ENCODE measurements at places on chromosomes 3 and 15.

GRCh38 chr15:40891810-40892446 is 2.3 kb upstream of the VPS18 start:
- no peak for DNase-seq

DNA sequence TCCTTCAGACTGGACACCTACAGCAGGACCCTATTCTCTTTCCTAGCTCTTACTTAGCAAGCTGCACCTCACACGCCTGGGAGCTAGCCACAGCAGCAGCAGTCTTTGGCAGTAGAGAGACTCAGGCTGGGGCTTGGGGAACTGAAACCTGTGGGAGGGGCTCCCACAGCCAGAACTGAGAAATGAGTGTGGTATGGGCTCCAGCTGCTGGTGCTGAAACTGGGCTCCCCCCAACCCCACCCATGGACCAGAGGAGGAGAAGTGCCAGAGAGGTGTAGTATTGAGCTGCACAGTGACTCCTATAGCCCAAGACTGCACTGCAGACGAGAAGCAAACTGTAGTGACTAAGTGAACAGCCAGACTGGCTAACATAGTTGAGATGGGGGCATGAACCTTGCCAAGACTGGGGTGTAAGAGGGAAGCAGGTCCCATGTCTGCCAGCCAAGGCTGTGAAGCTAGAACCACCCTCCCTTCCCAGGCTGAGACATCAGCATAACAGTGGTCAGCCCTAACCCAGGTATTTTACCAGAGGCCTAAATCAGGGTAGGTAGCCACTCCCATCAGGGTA is 62.5 kb downstream of the MYO5A start:
- DNase-seq, result no peak

- DNase-seq, result no peak
Observed at GRCh38 chr15:40204100-40204499, 34.8 kb upstream of the PAK6 start.

DNA sequence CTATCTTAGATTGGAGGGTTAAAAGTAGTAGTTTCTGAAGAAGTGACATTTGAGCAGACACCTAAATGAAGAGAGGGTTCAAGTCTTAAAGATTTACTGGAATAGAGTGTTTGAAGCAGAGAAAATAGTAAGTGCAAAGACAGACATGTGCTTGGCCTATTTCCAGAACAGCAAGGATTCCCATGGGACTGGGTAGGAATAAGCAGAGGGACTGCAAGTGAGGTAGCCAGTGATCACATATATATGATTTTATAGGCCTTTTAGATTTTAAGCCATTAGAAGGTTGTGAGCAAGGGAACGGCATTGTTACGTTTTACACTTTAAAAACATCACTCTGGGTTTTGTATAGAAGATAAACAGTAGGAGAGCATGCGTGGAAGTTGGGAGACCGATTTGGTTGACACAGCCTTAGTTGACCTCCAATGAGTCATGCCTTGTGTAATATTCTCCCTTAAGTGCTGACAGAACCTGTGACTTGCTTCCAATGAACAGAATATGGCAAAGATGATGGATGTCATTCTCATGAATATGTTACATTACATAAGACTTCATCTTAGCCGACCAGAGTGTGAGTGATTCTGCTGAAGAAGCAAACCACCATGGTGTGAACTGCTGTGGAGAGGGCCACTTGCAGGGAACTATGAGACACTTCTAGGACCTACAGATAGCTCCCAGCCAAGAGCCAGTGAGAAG is 37.1 kb upstream of the SLC4A7 start:
- DNase-seq, result no peak

DNA sequence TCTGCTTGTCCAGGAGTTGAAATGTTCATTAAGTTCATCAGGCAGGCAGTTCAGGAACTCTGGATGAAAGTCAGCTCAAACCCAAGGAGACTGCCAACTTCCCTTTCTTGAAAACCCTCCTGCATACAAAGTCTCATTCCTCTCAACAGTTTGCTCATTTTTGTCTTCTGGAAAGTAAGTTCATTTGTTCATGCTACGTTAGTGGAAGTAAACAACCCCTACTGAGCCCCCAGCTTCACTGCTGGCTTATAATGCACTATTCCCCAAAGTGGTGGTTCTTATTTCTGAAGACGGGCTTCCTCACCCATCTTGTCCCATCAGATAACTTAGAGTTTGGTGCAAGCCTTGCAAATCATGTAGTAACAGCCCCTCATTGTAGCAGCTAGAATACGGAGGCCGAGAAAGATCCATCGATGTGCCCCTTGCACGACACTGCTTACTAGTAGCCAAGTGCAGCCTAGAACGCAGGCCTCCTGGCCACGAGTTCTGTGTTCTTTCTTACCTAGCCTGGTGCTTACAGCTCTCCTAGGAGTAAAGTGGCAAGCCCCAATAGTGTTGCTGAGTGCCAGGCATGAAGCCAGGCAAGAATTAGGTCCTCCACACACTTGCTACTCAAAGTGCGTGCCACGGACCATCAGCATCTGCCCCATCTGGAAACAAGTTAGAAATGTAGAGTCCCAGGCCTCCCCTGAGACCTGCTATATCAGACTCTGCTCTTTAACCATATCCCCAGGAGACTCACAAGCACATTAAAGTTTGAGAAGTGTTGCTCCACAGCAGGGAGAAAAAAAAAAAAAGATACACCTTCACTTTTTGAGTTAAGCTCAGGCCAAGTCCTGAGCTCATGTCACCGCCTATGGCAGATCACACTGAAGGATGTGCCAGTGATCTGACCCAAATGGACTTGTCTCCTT is 82.5 kb downstream of the RFTN1 start:
- DNase-seq, result no peak

DNA sequence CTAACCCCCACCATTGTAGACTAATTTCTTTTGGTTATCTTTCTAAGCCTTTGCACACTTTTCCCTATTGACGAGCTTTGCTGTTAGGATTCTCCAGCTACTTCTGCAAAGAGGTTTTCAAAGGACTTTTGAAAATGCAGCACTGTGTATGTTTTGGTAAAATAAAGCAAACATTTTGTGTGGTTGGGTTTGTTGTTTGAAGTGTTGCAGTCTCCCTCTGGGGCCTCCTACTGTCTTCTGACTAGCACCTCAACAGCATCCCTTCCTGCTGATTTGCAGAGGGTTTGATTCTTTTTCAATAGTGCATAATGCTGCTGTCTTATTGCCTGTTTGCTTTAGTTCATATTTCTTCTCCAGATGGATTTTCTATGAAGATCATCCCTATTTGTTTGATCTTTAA is 775.1 kb upstream of the CFAP20DC start:
- DNase-seq, result no peak

- DNase-seq, result no peak
Observed at GRCh38 chr3:160893207-160893606, 137.2 kb downstream of the PPM1L start.

DNA sequence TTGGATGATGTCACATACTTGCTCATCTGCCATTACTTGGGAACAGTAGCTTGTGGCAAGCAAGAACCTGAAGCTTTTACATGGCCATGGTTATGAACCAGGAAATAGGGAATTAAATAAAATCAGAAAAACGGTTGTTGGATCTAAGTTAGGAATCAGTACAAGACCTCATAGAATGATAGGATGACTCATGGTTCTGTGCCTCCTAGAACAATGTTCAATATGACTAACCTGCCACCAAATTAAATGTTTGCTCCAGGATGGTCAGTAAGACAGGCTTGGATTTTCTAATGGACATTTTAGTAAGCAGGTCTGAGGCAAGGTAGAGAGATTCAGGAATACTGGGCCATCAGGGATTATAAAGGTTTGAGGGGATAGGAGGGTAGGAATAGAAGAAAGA is 218.9 kb downstream of the PLOD2 start:
- no peak for DNase-seq

- no peak for DNase-seq
Observed at GRCh38 chr3:17384567-17385296, 357.7 kb downstream of the TBC1D5 start.

GRCh38 chr15:51193979-51194378 is 99.3 kb upstream of the TNFAIP8L3 start:
- no peak for DNase-seq

DNA sequence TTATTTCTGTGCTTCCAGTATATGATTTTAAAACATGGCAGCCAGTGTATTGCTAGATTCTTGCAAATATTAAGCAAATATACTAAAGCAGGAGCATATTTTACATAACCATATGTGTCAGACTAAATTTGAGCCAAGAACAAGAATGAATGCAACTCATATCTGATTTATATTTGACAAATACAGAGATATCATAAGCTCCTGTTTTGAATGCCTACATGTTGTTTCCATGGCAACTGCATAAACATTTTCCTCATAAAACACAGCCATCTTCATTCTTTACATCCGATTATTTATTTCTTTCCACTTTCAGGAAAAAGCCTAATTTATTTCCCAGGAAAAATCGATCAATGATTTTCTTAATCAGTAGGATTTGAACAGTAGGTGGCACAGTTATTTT is 172.2 kb upstream of the TSPAN3 start:
- DNase-seq, result no peak

DNA sequence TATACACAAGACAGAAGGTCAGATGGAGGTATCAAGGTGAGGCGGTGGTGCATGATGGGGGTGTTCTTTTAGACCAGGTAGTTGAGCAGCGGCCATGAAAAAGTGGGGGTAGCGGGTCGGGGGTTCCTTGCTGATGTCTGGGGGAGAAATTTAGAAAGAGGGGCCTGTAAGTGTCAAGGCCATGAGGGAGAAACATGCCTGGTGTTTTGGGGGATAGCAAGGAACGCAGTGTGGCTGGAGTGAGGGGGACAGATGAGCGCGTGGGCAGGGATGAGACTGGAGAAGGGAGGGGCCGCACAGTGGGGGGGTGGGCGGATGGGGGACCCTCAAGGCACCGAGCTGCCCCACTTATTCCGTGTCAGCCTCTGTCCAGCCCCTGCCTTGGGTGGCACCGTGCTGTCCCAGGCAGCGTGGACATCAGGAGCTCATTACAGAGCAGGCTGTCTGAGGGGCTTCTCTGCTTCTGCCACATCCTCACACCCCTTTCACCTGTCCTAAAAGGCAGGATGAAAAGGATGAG is 143.3 kb downstream of the SMAD6 start:
- DNase-seq, result no peak

DNA sequence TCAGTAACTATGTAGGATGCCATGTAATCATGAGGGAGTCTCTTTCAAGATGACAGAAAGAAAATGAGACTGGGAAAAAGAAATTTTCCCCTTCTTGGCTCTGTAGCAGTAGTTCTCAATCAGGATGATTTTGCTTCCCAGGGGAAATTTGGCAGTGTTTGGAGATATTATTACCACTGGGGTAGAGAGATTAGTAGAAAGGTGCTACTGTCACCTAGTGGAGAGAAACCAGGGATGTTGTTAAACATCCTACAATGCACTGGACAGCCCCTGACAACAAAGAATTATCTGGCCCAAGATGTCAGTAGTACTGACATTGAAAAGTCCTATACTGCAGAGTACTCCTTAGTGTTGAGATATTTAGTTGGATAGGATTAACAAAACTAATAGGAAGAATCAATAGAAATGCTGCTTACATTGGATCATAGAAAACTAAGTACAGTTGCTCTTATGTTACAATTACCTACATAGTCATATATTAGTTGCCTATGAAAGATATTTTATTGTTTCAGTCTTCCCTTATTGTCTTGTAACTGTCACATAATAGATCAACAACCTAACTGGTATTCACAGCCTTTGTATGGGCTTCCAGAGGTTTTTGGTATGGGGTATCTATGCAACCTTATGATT is 433.3 kb downstream of the RAP2B start:
- DNase-seq, result no peak

DNA sequence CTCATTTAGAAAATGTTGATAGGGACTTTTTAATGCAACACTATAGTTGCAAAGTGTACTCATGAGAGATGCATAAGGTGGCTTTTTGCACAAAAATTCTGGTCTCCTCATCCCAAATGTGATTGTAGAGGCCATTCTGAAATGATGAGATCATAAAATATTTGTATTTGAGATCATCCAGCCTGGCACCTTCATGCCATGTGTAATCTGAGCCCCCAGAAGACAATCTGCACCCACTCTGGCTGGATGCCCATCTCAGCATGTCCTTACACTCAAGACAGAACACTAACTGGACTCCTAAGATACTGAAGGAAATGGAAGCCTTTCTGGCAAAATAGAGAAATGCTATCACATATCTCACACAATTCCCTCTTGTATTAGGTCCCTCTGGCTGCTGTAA is 49.2 kb downstream of the SLC7A14 start:
- DNase-seq, result no peak

DNA sequence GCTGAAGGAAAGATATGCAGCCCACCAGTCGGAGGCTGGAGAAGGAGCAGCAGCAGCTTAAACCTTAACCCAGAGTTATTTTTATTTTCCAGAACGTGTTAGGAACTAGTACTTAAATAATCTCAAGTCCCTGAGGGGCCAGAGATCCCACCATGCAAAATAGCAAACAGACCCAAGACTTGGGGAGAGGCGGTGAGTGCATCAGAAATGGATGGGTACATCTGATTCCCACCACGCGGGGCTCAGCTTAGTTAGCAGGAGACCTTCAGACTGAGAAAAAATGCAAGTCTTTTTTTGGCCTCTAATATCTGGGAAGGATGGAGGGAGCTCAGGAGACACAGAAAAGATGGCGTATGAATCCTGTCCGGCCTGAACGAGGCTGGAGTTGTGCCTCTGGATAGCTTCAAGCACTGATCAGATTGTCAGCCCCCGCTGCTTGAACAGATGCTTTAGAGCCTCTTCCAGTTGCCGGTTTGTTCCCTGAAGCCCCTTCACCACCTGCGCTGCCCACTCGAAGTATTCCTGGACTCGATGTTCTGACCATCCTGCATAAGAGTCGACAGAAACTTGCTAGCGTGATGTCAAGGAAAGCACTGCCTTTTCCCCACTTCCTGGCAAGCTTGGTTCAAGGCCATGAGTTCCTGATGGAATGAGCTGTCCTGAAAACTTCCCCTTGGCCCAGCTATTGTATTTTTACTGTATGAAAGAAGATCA is 1.3 kb downstream of the HDDC3 start:
- no peak for DNase-seq

GRCh38 chr3:133492159-133492741 is 81.2 kb upstream of the CDV3 start:
- DNase-seq, result no peak

GRCh38 chr3:138351916-138352550 is 3.7 kb downstream of the MRAS start:
- DNase-seq, result no peak

DNA sequence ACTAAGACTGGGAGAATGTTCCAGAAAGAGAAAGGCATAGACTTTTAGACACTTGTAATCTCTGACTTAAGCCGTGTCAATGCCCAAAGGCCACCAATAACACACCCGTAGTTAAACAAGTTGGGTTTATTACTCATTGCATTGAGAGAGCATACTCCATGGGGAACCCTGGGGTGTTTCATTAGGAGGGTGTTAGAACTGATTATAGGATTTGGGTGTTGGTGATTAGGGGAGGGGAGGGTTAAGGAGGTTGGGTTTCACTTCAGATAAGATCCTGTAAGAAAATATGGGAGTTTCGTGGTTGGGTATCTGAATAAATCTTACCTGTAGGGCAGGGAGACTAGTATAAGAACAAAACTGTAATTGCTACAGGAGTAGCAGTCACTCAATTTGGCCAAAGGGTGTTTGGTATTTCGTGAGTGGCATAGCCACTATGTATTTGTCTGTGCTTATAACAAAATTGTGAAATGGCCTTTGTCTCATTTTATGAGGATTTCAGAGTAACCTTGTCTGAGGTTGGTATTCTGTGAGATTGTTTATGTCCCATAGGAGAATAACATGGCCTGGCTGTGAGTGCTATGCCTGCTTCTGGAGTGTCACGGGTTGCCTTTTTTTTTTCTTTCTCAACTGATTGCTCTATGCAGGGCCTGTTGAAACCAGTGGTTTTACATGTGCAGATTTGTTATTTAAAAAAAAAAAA is 2.9 kb downstream of the HACD3 start:
- DNase-seq, result no peak
